ENCODE measurements at places on chromosomes 16 and 17.

GRCh38 chr16:4204521-4204920 lies 37.4 kb downstream of the SRL start:
- DNase-seq: no peak

DNA sequence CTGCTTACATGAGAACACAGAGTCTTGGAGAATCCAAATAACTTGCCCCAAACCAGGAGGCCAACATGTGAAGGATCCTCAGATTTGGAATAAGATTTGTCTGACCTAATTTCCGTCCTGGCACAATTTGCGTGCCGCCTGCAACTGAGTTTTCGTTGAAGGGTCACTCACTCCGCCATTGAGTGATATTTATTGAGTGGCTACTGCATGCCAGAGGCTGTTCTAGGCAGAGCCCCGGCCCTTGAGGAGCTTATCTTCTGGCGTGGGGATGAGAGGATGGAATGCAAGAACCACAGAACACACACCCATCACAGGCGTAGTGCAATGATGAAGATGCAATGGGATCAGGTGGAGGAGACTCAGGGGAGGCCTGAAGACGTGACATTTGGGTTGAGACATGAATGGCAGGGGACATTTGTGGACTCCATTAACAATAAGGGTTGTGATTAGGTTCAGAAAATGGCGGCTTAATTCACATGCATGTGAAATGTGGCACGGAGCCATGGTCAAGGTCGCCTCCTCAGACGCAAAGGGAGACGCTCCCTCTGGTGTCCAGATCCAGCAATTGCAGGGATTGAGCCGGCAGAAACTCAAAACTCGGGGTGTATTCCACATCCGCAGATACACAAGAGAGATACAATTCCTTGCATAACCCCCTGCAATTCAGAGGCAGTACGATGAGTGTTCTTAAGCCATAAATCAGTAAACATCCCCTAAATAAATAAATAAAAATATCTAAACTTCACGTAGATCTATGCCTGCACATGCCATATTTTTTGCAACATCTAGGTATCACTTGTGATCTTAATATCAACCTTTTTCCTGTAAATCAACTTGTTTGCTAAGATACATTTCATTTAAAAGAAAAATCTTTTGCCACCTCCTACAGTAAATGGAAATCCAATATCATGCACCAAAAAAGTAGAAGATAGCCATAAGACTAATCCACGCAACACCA lies 57.9 kb upstream of the CACNG4 start:
- peak; percentile 39 for DNase-seq

DNA sequence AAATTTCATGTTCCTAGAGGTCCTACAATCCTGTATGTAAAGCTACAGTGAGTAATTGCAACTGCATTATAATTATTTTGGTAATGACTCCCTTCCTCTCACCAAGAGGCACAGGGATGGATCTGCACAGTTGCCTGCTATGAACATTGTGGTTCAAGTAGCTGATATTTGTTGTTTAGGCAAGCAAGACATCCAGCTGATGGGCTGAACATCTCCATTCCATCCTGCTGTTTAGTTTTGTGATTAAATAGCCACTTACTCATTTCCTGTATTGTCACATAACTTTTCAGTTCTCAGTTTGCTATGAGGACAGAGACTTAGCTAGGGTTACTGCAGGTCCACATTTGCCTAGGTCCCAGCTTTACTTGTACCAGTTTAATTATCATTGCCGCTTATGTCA lies 181.2 kb upstream of the TBX2 start:
- no peak for DNase-seq

GRCh38 chr16:28013878-28014277 lies 49.6 kb downstream of the GSG1L start:
- DNase-seq: no peak

GRCh38 chr16:48511071-48511540 lies 98.9 kb downstream of the N4BP1 start:
- no peak for DNase-seq

Measured in hypothalamus (tissue), 51 donors.